ENCODE measurements at places on chromosomes 11 and 22.

DNA sequence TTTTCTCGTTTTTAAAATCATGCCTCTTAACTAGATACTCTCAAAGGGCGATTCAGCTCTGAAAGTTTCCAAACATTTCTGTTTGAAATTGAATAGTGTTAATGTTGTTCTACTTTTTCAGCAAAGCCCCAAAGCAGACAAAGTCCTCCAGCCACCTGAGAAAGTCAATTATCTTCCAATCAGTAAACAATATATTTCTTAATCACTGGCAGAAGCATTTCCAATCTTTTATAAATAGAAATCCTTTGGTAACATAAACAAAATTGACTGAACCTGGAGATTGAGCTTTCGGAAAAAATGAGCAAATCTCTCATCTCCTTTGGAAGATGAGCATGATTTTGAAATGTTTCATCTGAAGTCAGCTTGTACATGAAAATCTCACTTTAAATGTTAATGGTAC lies 84.4 kb upstream of the FIBIN start:
- no peak for DNase-seq

GRCh38 chr11:72361321-72361720 lies 73.0 kb downstream of the CLPB start:
- DNase-seq: no peak

GRCh38 chr11:55655096-55655495 lies 6.9 kb upstream of the OR4C6 start:
- DNase-seq: no peak

GRCh38 chr22:23357053-23357452 lies 176.7 kb downstream of the BCR start:
- DNase-seq: no peak

DNA sequence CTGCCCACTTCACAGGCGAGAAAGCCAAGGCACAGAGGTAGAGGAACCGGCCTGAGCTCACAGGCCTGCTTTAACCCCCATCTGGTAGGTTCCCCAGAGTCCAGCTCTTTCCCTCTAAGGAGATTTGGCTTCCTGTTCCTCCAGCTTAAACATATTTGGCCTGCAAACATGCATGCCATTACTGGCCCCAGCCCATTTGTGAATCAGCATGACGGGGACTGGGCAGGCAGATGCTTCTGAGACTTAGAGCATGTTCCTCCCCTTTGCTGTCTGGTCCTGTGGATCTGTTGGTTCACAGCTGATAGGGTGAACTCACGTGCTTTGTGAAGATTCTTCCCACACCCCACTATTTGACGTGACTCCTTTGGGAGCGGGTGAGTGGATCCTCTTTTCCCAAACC lies 12.6 kb downstream of the CHST1 start:
- DNase-seq: peak; percentile 72

DNA sequence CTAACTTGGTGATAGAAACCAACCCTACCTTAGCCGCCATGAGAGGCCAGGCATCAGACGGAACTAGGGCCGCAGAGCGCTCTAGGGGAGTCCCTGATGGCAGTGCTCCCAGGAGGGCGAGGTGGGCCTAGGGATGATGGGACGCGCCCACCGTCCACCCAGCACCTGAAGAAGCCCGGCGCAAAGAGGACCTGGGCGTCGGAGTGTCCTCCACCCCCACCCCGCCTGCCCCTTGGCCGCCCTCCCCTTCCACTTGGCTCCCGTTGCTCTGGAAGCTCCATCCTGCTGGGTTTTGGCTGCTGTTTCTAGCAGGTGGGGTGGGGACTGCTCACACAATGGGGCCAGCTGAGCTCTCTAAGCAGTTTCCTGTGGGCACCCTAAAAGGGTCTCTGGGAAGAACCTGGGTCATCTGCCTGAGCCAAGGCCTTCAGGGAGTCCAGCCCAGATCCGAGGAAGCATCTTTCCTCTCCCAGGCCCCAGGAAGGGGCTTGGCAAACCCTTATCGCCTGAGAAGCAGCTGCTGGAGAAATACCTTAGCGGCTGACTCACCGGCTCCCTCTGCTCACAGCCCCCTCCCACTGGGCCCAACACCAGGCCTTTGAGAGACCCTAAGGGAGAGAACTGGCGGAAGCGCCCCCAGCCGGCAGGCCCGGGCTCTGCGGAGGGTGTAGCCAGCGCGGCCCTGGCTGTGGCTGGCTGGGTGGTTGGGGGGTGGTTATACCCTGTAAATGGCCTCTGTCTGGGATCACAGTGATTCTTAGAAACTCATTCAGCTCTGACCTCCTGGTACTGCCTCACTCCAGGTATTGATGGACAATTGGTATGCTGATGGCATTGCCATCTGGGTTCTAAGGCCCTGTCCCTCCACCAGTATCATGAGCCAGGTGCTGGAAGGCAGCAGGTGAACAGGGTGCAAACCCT lies 19.3 kb downstream of the CREB3L1 start:
- peak; percentile 98 for DNase-seq

- DNase-seq: peak; percentile 49
These were observed 10.4 kb upstream of the HIKESHI start for GRCh38 chr11:86291466-86292262.

Data from fibroblast of upper back skin (primary cell).